ENCODE measurements at places on chromosomes 3 and 15.
A peak's percentile ranks its signal among the peaks of the same experiment; 100 is the strongest.

GRCh38 chr15:90598679-90599078, 69.0 kb downstream of the CRTC3 start:
- DNase-seq, result no peak

- DNase-seq, result no peak
Measured at GRCh38 chr3:146033950-146034349, 127.0 kb downstream of the PLOD2 start.

GRCh38 chr3:187737006-187737367, 8.3 kb downstream of the BCL6 start:
- no peak for DNase-seq

GRCh38 chr3:89841041-89841440, 733.6 kb downstream of the EPHA3 start:
- DNase-seq, result no peak

- DNase-seq, result no peak
Measured at GRCh38 chr15:95874637-95875036, 455.9 kb upstream of the NR2F2 start.

GRCh38 chr3:130789782-130790322, 43.2 kb upstream of the PIK3R4 start:
- DNase-seq, result no peak

GRCh38 chr3:185594073-185594472, 8.0 kb downstream of the SENP2 start:
- no peak for DNase-seq

DNA sequence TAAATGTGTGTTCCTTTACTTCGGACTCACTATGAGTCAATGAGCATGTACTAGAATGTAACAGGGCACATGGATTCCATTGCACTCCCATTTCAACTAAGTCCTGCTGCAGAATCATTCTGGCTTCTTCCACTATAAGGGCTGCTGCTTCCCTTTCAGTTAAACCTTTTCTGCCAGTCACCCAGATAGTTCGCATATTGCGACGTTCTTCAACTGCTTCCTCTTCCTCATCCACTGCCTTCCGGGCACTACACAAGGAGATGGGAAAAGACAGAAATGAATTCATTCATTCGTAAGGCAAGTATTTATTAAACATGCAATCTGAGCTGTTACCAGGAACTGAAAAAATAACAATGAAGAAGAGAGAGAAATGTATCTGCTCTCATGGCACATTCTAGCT, 55.6 kb downstream of the POLQ start:
- no peak for DNase-seq

GRCh38 chr15:42130246-42130986, 26.0 kb downstream of the PLA2G4F start:
- DNase-seq, result no peak

DNA sequence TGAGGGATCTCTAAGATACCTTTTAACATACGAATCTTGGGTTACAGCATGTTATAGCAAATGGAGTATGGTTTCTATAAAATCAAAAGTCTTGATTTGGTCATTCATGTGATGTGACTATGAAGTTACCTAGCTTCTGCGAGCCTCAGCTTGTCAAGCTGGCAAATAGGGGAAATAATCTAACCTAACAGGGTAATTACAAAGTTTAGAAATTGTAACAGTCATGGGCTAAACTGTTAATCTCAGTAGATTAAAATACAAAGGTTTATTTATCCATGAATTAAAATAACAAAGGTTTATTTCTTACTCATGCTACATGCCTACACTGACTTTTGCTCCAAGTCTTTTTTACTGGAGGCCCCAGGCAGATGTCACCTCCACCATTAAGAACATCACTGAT, 359.1 kb downstream of the CLSTN2 start:
- no peak for DNase-seq

DNA sequence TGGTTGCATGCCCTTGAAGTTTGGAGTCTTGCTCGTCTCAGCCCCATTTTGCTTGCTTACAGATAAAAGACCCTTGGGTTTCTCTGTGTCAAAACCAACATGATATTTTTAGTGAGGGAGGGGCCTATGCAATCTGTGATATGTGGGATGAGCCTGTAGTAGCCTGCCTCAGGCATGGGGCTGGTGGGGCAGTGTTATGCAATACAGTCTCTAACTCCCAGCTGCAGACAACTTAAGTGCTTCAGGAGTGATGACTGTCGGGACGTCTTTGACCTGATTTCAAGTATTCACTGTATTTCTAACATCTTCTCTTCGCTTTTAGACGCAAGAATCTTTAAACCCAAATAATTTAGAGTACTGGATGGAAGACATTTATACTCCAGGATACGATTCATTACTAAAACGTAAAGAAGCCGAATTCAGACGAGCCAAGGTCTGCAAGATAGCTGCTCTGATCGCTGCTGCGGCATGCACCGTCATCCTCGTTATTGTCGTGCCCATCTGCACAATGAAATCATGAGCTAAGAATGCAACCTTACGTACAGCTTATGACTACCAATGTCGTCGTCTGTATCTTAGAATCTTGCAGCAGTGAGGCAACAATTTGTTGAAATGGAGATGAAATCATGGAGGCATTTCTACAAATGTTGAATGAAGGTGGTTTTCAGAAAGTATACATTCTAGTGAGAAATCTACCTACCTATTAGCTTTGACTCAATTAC, 35.9 kb downstream of the MINAR1 start:
- no peak for DNase-seq

- DNase-seq, result no peak
Measured at GRCh38 chr3:110697961-110698360, 373.7 kb upstream of the NECTIN3 start.

- no peak for DNase-seq
Measured at GRCh38 chr3:29922992-29923746, 642.3 kb downstream of the RBMS3 start.

GRCh38 chr3:98732286-98733052, 30.7 kb upstream of the ST3GAL6 start:
- no peak for DNase-seq

- DNase-seq, result no peak
Measured at GRCh38 chr3:195896361-195897080, 11.8 kb downstream of the TNK2 start.

GRCh38 chr3:72187131-72187530, 402.2 kb upstream of the PROK2 start:
- DNase-seq, result no peak

- peak; percentile 42 for DNase-seq
Measured at GRCh38 chr15:92899948-92900730, at the start of gene CHD2. CHD2 (plus strand) TSS chr15:92900324; CDS start chr15:92901238, 914 bp downstream.

- DNase-seq, result no peak
Measured at GRCh38 chr15:45128971-45129639, 574 bp downstream of the DUOXA1 start.

GRCh38 chr3:13194285-13195209, 121.3 kb upstream of the IQSEC1 start:
- no peak for DNase-seq

DNA sequence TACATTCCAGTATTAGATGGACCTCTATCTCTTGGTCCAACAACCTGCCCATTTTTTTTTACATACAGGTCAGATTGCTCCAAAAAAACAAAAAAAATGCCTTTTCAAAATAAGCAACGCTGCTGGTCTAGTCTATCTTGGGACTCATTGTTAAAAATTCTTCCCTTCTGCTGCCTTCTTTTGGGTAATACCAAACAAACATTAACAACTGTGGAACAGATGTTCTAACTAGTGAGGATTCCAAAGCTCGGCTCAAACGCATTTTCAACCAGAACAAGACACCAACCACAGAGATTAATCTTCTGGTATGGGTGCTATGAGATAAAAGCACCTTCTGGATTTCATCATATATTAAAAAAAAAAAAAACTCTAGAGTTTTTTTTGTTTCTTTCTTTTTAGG, 24.7 kb downstream of the ARHGAP31 start:
- DNase-seq, result no peak

- DNase-seq, result no peak
Measured at GRCh38 chr3:187678726-187679268, 8.6 kb upstream of the SST start.

DNA sequence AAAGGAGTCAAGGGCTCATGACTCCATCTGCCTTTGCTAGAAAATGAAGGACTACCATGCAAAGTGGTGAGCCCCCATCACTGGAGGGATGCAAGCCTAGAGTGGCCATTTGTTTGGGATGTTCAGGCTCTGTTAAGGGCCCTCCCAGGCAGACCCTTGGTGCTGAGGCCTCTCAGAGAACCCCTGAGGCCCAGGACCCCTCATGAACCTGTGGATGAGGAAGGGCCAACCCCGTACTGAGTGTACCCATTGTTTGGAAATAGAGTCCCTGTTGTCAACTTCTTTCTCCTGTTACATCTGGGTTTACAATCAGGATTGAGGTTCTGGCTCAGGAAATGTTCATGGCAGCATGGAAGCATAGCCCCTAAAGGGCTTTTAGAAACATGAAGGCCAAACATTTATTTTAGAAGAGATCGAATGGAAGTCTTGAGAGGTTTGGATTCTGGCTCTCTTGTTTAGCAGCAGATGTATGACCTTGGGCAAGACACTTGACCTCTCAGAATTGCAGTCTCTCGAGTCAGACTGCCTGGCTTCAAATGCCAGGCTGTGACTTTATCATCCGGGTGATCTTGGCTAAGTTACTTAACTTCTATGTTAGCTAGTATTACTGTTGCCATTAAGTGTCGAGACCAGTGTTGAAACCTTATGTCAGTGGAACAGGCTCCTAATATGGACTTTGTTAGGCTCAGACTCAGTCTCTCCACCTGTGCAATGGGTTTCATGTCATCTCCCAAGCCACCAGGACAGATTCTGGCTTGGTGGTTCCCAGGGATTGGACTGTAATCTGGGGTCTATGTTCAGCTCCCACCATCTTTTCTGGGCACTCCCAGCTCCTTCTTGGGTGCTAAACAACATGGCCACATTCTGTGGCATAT, 12.4 kb downstream of the ITGA11 start:
- DNase-seq, result no peak

GRCh38 chr3:9855594-9855993, 11.8 kb upstream of the RPUSD3 start:
- no peak for DNase-seq

DNA sequence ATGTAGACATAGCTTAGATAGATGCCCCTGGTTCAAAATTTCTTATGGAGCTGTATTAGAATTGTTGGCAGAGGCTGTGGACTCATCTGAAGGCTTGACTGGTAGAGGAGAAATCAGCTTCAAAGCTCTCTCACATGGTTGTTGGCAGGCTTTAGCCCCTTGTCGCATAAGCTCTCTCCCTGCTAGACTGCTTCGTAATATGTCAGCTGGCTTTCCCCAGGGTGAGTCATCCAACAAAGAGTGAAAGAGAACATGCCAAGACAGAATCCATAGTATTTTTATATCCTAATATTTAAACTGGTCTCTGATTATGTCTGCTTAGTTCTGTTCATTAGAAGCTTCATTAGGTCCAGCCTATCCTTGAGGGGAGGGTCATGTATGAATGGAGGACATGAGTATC, 427.4 kb upstream of the NAALADL2 start:
- DNase-seq, result no peak

DNA sequence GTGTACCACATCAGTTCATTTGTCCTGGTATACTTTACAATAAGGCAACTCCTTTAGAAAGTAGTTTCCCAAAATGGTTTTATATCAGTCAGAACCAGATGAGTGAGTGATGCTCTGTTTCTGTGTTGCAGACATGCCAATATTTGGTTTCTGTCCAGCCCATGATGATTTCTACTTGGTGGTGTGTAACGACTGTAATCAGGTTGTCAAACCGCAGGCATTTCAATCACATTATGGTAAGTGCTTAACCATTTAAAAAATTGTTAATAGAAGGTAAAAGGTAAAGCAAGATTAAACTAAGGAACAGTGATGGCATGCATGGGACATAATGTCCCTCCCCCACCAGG, 40.0 kb upstream of the SCAANT1 start:
- DNase-seq, result no peak

- DNase-seq, result no peak
Measured at GRCh38 chr15:70051948-70052633, 45.6 kb downstream of the TLE3 start.

GRCh38 chr3:140273542-140274195, 338.7 kb downstream of the CLSTN2 start:
- no peak for DNase-seq

GRCh38 chr3:110236976-110237610, 834.5 kb upstream of the NECTIN3 start:
- DNase-seq, result no peak

GRCh38 chr3:184565421-184566211, 4.0 kb downstream of the EPHB3 start:
- no peak for DNase-seq

DNA sequence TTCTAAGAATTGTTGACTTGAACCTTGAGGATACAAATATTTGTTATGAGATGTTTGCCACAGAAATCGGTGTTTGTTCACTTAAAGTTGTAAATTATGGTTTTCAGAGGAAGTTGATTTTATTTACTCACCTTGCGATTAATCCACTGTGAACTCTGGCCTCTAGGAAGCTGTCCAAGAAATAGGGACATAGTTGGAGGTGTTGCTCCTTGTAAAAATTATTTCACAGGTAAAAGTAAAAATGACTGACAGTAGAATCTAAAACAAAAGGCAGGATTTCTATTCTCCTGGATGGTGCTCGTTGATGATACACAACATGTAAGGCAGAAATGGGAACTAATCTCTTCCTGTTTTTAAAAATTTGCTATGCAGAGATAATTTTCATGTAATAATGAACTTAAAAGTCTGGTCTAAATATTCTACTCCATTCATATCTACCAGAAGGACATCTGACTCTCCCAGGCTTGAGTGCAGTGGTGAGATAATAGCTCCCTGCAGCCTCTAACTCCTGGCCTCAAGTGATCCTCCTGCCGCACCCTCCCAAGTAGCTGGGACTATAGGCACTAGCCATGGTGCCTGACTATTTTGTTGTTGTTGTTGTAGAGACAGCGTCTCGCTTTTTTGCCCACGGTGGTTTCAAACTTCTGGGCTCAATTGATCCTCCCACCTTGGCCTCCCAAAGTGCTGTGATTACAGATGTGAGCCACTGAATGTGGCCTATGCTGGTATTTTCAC, 17.1 kb upstream of the LZTFL1 start:
- DNase-seq, result no peak

- DNase-seq, result no peak
Measured at GRCh38 chr3:189355481-189356201, 183.9 kb downstream of the TPRG1 start.

- no peak for DNase-seq
Measured at GRCh38 chr3:194365526-194365925, 4.0 kb downstream of the LRRC15 start.

DNA sequence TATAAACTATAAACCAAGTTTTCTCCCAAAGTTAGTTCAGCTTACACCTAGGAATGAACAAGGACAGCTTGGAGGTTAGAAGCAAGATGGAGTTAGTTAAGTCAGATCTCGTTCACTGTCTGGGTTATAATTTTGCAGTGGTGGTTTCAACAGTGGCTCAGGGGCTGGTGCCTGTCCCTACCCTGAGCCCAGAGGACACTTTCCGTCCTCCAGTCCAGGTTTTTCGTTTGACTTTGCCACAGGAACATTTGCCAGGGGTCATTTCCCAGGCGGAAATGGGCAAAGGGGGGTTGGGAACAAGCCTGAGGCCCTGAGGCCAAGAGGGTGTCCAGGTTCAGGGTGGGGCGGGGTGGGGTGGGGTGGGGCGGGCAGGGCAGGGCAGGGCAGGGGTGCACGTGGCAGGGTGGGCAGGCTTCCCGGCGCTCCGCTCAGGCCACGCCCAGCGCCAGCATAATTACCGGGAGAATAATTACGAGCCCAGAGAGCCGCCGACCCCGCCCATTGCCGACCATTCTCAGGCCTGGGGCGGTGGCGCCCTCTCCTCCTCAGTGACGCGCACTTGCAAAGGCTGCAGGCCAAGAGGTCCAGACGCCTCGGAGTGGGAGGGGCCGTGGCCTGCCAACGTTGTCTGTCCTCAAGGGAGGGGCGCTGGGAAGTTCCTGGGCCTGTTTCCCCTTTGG, 70.4 kb downstream of the KLF13 start:
- no peak for DNase-seq
